Hematopoietic multipotent progenitor cell treated with erythropoietin and hydrocortisone succinate and interleukin-3 and kit ligand, for 6 days (in vitro differentiated cells): ENCODE measurements at places on chromosomes 5 and 9.
A peak's percentile ranks its signal among the peaks of the same experiment; 100 is the strongest.

DNA sequence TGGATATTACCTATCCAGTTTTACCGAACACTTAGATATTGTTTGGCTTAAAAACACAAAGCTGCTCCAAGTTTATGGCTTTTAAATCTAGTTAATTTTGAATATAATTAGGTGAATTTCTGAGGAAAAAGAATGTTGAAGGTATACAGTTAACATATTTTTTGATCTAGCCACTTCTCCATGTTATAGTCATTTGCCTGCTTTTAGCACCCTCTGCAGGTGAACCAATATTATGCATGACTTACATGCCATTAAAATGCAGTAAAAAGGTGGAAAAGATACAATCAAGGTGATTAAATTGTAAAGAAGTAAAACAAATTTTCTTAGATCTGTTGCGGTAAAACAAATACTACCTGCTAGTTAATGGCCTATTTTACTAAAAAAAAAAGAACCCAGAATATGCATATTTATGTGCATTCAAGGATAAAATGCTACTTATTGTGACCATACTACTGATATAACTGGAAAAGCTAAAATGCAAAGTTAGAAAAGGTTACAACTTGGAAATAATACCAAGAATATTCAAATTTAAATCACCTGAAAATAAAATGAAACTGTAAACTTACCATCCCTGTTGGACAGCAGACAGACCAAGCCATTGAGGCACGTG is 132.1 kb downstream of the AP3B1 start:
- DNase-seq = peak; percentile 74

DNA sequence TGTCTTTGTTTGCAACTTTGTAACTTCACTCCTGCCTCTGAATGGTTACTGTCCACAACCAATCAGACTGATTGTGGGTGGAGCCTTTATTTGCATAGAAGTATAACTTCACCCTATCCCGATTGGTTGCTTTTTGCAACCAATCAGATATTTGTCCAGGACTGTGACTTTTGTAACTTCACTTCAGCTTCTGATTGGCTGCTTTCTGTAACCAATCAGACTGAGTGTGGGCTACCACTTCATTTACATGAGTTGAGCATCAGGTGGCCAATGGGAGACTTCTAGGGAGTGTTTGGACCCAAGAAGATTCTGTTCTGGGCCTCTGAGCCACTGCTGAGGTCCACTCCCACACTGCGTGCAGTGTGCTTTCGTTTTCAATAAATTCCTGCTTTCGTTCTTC is 1810.7 kb upstream of the CDH6 start:
- DNase-seq = no peak

DNA sequence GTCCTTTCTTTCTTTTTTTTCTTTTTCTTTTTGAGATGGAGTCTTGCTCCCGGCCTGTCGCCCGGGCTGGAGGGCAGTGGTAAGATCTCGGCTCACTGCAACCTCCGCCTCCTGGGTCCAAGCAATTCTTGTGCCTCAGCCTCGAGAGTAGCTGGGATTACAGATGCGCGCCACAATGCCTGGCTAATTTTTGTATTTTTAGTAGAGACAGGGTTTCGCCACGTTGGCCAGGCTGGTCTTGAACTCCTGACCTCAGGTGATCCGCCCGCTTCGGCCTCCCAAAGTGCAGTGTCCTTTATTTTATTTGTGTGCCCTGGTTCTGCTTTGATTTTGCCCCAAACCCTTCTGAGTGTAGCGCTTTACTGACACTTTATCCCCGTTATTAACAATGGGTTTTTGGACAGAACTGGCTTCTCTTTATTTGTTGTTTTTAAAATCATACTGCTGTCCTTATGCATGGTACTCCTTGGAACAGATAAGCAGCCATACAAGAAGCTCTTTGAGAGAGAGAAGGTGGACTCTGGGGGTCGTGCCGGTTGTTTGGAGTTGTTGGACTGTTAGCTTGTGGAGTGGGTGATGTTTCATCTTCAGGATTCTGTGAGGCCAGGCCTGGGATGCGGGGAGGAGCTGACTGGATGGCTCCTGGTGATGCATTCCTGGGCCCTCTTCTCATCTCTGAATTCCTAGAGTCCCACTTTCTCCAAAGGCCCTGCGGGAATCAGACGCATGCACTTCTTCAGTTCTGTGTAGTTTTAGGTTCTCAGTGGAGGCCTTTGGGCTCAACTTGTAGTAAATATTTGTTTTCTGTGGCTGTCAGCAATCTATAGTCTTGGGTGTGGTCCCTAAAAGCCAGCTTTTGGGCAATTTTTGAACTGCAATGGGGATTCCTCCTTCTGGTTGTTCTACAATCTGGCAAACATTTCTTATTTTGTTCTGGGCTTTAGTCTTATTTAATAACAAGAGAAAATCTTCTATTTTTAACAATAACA is 47.8 kb downstream of the PTTG1 start:
- peak; percentile 48 for DNase-seq

DNA sequence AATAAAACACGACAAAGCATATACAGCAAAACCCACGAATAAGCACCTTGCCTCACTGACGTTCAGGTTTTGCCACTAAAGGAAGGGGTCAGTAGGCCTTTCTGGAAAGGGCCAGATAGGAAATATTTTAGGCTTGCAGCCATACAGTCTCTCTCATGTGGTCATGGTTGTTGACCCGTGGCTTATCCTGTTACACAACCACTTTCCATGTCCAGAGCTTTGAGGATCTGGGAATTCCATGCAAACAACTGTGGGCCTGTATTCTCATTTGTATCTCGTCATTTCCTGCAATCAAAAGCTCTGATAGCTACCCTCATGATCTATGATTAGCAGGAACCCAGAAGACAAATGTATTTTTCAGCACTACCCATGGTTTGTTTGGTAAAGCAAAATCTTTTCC is 108.3 kb downstream of the DRD1 start:
- DNase-seq = no peak

DNA sequence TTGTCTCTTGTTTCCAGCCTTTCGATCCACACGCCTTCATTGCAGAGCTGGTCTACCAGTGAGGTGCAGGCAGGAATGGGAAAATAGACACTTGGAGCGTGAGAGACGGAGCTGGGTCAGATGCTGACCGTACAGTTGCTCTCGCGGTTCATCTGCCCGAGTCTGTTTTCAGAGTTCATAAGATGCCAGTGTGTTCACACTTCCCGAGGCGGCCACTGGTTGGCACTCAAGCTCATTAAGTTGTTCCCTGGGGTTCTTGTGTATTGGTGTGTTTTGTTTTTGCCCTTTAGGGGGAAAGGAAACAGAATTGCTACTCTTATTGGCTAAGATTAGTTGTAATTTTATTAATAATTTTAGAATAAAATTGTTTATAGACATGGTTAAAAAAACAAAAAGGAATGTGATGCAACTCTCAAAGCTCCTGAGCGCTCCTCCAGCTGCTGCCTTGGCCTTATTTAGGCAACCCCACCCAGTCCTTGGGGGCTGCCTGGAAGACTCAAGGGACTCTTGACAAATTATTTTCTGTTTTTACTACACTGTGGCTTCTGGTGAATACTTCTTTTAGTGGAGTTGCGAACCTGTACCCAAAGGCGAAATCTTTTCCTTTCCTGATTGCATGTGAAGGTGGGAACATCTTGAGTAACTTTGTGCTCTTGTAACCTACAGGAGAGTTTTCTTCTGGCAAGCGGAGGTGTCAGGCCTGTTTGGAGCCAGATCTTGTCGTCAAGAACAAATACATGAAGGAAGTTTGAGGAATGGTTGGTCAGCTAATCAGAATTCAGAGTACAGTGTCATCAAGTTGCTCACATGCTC is 146.1 kb downstream of the MAST4 start:
- peak; percentile 74 for DNase-seq

- peak; percentile 73 for DNase-seq
Measured at GRCh38 chr9:127803507-127804352, 1.0 kb downstream of the FPGS start.

DNA sequence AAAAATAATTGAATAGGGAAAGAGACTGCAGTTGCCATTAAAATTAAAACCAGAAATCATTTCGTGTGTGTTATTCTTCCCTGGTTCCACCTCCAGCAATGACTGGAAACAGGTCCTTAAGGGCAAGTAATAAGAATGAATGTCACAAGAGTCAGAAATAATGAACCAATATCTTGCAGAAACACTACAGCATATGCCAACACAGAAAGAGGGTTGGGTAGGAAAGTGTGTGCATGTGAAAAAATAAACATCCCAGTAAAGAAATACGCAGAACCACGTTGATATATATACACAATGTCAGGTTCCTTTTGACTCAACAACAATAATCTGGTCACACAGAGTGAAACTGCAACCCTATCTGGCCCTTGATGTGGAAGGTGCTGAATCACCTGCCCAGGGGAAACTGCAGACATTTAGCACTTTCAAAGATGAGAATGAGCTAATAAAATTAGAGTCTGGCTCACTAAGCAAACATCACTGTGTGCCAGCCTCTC is 15.0 kb downstream of the HMHB1 start:
- DNase-seq = peak; percentile 5

GRCh38 chr5:160023007-160023907 is 14.3 kb downstream of the TTC1 start:
- DNase-seq = peak; percentile 10

GRCh38 chr5:168408561-168409305 is 77.5 kb upstream of the RARS1 start:
- DNase-seq = no peak

DNA sequence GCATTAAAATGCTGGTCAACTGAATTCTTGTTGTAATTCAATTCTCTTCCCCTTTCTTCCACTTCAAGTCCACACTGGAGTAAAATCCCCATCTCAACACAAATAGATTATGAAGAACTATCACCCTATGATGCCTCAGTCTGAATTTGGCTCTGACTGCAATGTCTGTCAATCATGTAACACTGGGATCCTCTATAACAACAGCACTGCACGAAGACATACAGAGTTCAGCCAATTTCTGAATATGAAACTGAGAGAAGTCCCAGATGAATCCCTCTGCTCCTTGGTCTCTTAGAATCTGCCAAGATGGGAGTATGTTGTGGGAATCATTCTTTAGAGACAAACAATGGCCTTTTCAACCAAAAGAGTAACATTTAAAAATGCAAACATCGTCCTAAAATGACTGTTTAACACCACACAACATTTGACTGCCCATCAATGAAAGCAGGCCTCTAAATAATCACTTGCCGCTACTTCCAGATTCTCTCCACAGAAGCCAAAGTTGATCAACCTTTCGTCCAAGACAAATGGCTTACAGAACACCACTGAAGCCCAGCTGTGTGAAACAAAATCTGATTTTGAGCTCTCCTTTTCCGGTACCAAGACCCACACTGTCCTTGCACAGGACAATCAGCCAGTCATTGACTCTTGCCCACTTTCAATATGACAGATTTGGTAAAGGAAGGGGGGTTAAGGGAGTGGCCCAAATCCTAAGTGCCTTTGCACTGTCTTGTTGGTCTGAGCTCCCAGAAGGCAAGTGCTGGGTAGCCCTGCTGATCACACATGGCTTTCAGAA is 258.0 kb downstream of the EBF1 start:
- DNase-seq = no peak

DNA sequence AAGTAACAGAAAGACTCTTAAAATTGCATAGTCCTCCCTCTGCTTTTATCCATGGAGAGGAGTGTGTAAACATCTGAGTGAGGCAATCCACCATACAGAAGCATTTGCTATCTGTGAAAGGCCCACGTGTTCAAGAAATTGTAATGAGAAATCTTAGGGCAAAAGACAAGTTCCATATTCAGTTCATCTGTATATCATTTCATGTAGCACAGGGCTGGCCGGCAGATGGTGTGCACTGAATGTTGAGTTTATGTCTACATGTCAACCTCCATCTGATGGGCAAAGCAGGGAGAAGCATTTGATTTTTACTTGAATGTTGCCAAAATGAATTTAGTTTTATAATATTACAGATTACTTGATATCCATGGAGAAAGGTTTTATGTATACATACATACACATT is 179.5 kb upstream of the RAD23B start:
- no peak for DNase-seq

DNA sequence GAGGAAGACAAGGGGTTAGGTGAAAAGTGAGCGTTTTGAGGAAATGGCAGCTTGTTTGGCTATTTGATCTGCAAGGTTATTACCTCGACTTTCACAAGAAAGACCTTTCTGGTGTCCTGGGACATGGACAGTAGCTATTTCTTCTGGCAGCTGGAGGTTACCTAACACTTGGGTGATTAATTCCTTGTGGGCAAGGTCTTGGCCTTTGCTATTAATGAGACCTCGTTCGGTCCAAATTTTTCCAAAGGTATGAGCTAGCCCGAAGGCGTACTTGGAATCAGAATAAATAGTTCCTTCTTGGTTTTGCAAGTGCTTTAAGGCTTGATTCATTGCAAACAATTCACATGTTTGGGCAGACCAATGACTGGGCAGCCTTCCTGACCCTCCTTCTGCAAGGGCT is 4.9 kb downstream of the GTF3C5 start:
- DNase-seq = no peak

- peak; percentile 3 for DNase-seq
Measured at GRCh38 chr5:77806213-77806843, 30.2 kb upstream of the TBCA start.

GRCh38 chr9:126521089-126521488 is 92.6 kb upstream of the LMX1B start:
- DNase-seq = no peak

- DNase-seq = no peak
Measured at GRCh38 chr9:36840898-36841536, 193.1 kb downstream of the PAX5 start.
